ENCODE measurements at places on chromosomes 7 and 10.

- no peak for DNase-seq
These were observed 72.5 kb downstream of the CTBP2 start for GRCh38 chr10:125087897-125088215.

GRCh38 chr10:71966046-71967004 is 2.1 kb downstream of the CHST3 start:
- no peak for DNase-seq

- no peak for DNase-seq
These were observed 93.6 kb upstream of the IL6 start for GRCh38 chr7:22633286-22633953.

GRCh38 chr10:35216303-35216905 is 89.8 kb downstream of the CREM start:
- DNase-seq, result no peak

DNA sequence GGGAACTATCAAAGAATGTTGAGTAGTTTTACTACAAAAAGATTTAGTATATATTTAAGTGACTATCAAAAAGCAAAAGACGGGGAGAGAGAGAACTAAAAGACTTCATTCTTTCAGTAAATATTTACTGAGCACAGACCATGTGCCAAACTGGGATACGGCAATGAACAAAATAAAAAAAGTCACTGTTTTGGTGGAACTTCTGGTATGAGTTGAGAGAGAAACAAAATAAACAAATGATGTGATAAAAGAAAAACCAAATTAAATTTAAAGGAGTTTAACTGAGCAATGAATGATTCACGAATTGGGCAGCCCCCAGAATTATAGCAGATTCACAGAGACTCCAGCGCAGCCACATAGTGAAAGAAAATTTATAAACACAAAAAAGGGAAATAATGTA is 17.8 kb upstream of the AKAP9 start:
- no peak for DNase-seq

DNA sequence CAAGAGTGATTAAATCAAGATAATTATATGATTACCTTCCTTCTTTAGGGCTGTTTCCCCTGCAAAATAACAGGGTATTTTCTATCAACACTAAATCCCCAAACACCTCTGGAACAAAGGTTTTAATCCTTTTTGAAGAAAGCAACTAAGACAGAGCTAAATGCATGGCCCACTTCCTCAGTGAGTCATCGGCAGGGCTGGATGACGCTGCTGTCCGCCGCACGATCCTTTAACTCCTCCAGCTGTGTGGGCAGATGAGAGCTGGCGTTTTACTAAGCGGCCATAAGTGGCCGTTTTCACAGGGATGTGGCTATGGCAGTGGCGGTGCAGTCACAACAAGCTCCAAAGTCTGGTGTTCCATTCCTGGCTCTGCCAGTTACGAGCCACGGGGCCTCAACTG is 76.0 kb upstream of the C1QL3 start:
- no peak for DNase-seq

- DNase-seq, result no peak
These were observed 3.3 kb upstream of the CUEDC2 start for GRCh38 chr10:102435529-102436233.
